ENCODE measurements at places on chromosomes 6 and 20.
A peak's percentile ranks its signal among the peaks of the same experiment; 100 is the strongest.

DNA sequence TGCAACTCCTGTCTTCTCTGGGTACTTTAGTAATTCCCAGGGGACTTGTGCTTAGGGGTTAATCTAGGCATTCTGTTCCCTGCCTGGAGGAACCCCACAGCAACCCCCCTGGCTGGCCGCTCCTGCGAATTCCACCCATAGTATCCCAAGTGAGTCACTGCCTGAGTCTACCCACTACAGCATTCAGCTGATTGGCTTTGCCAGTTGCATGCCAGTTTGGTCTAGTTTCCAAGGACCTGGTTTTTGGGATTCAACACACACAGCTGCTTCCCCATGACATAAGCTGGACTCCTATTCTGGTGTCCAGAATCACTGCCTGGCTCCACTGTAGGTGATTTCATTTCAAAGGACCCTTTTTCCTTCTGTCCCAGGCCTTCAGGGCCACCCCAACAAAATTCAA, 40.3 kb downstream of the PLCG1 start:
- no peak for DNase-seq

DNA sequence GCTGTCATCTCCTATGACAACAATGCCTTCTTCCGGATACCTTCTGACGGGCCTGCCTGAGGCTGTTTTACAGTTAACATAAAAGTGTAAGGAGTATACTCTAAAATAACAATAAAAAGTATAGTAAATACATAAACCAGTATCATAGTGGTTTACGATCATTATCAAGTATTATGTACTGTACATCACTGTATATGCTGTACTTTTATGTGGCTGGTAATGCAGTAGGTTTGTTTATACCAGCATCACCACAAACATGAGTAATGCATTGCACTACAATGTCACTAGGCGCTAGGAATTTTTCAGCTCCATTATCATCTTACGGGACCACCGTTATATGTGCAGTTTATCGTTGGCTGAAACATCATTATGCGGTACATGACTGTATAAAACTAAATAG, 76.5 kb downstream of the VEGFA start:
- no peak for DNase-seq

DNA sequence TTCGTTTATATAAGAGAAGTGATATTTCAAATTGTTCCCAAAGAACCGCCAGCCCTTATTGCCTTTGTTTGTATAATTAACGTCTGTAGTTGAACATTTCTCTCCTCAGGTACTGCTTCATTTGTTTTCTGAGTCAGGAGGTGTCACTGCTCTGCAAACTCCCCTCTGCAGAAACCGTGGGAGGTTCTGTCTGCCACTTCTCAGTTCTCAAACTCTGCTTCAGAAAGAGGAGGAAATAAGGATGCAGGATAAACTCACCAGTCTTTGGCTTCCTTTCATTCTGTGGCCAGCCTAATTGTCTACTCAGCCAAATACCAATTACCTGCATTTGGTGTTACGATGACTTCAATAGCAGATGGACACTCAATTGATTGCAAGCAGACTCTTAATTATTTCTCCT, 149.8 kb downstream of the PAK5 start:
- no peak for DNase-seq

DNA sequence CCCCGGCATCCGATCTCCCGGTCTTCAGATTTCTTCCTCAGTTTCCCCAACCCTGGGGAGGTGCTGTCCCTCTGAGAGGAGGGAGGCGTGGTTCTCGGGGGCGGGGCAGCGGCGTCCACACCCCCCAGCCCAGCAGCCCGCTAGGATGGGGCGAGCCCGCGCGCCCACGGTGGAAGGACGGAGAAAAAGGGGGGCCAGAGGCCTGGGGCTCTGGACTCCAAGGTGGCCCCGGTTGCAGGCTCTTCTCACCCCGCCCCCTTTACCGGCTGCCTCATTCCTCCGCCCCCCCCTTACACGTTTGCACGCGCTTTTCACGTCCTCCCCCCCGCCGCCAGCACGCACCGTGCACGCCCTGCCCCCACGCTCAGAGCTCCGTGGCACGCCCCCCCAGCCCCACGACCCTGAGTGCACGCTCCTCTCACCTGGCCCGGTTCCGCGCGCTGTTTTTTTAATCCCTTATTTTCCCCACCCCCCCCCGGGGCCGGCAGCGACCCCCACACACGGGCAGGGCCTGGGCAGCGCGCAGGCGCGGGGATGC, 402 bp downstream of the ZBTB12 start:
- peak; percentile 68 for DNase-seq

- no peak for DNase-seq
Observed at GRCh38 chr6:89186762-89187161, 30.4 kb downstream of the GABRR1 start.

- DNase-seq, result no peak
Observed at GRCh38 chr6:25133568-25133967, 145.6 kb upstream of the CARMIL1 start.

- no peak for DNase-seq
Observed at GRCh38 chr6:119262612-119263011, 86.9 kb downstream of the MAN1A1 start.

DNA sequence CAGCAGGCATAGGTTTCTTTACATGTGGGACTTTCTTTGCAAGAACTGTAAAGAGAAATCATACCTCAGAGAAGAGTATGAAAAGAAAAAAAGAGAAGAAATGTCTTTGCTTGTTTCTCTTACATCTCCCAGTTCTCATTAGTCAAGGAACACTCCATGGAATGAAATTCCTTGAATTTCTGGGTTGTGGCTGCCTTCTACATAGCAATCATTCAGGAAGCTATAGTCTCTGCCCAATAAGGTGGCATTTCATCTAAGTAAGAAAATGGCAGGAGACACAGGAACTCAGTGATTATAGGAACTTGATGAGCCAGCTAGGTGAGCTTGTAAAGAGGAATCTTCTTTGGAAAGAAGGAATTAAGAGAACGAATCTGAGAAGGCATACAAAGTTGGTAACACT, 197.0 kb upstream of the FKBP1C start:
- DNase-seq, result no peak

DNA sequence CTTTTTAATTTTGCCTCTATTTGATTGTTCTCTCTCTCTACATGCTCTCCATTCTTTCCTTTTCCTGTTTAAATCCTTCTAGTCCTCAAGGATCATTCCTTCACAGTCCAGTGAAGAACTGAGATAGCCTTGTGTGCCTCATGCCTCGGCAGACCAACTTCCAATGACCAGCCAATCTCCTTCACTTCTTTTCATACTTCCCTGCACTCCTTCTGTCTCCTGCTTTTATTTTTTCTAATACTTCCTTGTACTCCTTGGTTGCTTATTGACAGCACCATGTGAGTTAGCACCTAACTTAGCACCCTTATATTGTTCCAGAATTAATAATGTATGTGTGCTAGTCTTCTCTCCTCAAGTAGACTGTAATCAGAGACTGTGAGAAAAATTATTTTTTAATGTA, 246.8 kb downstream of the ADGRG6 start:
- no peak for DNase-seq

- DNase-seq, result no peak
Observed at GRCh38 chr6:30876039-30876730, 8.1 kb upstream of the DDR1 start.

DNA sequence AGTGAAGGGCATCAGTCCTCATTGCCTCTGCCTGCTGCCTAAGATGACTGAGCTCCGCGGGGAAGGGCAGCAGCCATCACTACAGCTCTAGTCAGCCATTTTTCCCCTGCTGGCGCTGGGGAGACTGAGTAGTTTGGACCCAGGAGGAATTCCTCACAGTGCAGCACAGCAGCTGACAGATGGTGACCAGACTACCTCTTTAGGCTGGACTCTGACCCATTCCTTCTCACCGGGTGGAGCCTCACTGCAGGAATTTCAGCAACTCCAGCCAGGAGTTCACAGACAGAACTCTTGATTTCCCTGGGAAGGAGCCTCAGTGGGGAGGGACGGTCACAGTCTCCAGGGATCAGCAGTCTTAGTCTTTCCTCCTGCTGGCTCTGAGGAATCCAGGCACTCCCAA, 492.0 kb upstream of the MMS22L start:
- DNase-seq, result no peak

DNA sequence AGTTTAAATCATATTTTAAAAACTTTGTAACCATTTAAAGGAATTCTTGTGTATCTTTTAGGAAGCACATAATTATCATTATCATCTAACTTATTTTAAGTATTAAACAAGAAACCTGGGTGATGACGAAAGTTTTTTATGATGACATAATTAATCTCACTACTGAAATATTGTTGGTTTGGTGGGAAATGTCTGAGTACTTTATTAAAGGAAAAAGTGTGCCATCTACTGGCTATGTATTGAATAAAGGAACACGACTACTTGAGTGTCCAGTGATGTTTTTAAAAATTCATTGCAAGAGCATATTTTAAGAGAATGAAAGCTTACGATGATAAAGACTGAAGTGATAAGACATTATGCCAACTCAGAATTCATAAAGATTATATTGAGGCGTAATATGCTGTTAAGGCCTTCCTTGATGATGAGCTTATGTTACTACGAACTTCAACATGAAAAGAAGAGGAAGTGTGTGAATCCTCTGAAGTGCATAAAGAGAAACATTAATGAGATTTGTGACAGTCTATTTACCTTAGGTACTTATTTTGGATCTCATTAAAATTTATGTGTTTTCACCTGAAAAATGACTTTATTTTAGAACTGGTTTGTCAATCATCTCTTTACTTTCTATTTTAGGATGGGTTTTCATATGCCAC, 12.0 kb upstream of the TRMT11 start:
- peak; percentile 58 for DNase-seq

- DNase-seq, result no peak
Observed at GRCh38 chr6:75143191-75143590, 62.7 kb downstream of the COL12A1 start.

DNA sequence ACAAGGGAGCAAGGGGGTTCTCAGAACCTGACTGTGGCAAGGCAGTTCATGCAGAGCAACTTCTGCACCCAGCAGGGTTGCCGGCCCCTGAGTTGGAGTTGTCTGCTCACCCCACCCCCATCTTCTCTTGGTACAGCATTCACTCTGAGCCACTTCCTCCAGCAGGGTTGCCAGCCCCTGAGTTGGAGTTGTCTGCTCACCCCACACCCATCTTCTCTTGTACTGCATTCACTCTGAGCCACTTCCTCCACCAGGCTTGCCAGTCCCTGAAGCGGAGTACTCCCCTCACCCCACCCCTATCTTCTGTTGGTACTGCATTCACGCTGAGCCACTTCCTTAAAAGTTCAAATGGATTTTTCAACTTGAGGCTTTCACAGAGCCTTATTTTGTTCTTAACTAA, 79.7 kb upstream of the SYNDIG1 start:
- peak; percentile 8 for DNase-seq

GRCh38 chr20:41134362-41135186, 2.8 kb upstream of the PLCG1 start:
- no peak for DNase-seq

DNA sequence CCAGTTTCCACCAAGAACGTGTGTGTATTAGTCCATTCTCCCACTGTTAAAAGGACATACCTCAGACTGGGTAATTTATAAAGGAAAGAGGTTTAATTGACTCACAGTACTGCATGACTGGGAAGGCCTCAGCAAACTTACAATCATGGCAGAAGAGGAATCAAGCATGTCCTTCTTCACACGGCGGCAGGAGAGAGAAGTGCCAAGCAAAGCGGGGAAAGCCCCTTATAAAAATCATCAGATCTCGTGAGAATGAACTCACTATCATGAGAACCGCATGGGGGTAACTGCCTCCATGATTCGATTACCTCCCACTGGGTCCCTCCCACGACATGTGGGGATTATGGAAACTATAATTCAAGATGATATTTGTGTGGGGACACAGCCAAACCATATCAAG, 13.1 kb downstream of the C20orf203 start:
- no peak for DNase-seq

DNA sequence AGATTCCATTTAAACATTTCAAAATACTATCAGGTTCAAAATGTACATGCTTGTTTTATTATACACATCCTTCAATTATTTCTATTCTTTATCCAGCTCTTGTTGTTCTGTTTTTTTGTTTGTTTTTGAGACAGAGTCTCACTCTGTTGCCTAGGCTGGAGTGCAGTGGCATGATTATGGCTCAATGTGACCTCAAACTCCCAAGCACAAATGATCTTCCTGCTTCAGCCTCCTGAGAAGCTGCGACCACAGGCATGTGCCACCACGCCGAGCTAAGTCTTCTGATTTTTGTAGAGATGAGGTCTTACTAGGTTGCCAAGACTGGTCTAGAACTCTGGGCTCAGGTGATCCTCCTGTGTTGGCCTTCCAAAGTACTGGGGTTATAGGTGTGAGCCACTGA, 44.1 kb upstream of the SMIM29 start:
- no peak for DNase-seq

GRCh38 chr6:44976677-44977641, 351.2 kb upstream of the RUNX2 start:
- DNase-seq, result peak; percentile 65

GRCh38 chr6:35174088-35174434, 32.9 kb upstream of the TCP11 start:
- DNase-seq, result no peak

- no peak for DNase-seq
Observed at GRCh38 chr6:44477293-44477894, 89.9 kb downstream of the CDC5L start.

DNA sequence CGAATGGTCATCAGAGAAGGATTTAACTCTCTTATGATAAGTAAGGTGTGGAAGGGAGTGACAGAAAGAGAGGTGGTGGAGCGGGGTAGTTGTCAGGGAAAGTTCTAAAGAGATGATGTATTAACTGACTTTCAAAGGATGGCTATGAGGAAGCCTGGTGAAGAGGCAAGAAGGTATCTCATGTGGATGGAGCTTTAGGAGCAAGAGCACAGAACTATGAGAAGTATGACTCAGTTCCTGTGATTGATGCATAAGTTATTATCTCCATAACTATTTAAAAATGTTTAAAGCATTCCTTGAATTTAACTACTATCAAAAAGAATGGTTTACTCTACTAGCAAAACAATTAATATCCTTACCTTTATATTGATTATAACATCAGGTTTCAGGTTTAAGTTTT, 28.8 kb downstream of the AK9 start:
- no peak for DNase-seq

DNA sequence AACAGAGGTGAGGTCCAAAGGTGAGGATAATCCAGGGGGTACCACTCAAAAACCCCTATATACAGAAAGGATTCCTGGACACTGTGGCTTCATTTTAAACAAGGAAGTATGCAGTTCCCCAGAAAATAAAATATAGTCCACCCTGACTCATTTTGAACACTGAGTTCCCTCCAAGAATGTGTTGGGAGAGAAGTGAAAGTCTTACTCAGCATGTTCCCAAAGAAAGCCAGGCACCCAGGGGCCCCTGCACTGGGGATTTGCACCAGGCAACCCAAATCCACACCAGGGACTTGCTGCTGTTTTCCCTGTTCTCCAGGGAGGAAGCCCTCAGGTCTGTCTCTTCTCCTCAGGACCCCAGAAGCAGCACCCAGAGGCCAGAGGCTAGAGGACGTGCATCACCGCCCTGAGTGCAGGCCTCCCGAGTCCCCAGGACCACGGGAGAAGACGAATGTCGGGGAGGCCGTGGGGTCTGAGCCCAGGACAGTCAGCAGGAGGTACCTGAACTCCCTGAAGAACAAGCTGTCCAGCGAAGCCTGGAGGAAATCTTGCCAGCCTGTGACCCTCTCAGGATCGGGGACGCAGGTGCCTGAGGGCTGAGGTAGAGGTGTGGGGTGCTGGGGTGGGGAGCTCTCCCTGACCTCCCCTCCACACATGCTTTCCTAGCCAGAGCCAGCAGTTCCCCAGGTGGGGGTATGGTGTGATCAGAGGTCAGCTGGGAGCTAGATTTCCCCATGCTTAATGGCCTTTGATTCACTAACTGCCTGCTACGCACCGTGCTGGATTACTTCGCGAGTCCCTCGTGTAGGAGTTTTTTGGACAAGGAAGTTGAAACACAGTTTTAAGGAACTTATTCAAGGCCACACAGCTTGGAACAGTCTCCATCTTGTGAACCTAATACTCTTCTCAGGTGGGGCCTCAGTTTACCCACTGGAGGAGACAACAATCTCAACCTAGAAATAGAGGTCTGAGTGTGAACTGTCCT, 3.3 kb downstream of the FGD2 start:
- DNase-seq, result no peak
